SK-N-SH (cell line): ENCODE measurements at places on chromosomes 12 and 14. TPM values are rescaled to one million over a fixed set of nuclear protein-coding genes. Genes with fewer than 3 reads are reported as not detected.

GRCh38 chr12:2904260-2904659 lies 13.6 kb downstream of the TULP3 start:
- DNase-seq, result no peak

DNA sequence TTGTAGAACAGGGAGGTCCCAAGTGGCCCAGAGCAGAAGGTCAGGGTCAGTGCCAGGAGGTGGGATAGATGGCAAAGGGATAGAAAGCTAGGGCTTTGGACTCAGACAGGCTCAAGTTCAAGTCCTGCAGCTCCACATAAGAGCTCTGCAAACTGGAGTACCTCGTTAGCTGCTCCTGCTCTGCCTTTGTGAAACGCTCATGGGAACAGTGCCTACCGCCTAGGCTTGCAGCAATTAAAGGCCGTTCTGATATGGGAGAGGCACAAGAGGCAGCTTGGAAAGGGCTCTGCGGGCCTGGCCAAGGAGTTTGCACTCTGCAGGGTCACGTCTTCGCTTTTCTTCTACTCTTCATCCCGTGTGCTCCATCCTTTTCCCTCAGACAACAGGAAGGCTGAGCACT lies 54.1 kb downstream of the MAP1LC3B2 start:
- no peak for DNase-seq

DNA sequence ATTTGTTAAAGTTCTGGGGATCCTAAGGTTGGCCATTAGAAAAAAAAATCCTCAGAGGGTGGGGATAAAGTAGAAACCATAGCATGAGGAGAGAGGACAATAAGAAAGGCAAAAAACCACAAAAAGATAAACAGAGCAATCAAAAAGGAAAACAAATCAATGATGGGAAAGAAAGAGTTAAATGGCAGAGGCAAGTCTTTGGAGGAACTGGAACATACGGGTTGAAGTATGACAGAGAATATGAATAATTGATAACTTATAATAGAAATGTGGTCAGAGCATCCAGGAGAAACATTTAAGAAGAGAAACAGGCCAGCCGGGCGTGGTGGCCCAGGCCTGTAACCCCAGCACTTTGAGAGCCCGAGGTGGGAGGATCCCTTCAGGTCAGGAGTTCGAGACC lies 17.8 kb upstream of the SALL2 start:
- no peak for DNase-seq

GRCh38 chr14:99415496-99416281 lies 65.0 kb downstream of the SETD3 start:
- peak; percentile 77 for DNase-seq

DNA sequence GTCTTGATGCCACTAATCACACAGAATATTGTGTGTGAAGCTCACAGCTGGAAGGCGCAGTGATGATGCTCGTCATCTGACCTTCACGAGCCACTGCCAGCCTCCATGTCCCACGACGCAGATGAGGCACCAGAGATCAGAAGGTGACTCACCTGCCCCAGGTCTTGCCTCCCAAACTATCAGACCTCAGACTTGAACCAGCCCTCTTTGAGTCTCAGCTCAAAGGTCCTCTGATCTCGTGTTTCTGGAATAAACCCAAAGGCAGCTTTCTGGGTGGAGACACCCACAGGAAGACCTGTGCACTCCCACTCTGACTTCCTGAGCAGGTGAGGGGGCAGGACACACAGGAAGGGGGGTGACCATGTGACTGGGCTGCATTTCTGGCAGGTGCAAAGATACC lies 19.6 kb upstream of the CHGA start:
- no peak for DNase-seq

- no peak for DNase-seq
Observed at GRCh38 chr12:56990648-56991318, 15.6 kb downstream of the ZBTB39 start.

GRCh38 chr12:77940567-77940966 lies 109.9 kb downstream of the NAV3 start:
- DNase-seq, result no peak

DNA sequence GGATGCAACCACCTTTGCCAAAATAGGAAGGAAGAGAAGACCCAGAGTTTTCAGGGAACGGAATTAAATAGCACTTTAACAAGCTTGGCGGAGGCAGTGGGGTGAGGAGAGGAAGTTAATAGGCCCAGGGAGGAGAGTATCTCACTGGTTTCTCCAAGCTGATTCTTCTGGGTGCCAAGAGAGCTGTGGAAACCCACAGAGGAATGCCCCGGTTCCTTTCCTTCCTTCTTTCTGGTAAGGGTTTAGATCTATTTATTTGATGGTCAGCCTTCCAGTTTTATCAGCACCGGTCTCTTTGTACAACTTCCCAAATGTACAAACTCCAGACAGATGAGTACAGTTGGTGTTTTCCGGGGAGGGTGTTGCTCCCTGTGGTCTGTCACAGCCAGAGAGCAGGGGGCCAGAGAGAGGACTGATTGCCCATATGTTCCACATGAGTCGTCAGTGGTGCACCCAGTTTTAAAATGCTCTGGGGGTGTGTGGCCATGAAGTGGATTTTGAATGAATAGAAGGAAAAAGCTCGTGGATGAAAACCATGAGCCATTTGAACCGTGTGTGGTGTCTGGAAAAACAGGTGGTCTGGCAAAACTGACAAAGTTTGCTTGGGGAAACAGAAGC lies 26.6 kb downstream of the PRKCH start:
- DNase-seq, result no peak

DNA sequence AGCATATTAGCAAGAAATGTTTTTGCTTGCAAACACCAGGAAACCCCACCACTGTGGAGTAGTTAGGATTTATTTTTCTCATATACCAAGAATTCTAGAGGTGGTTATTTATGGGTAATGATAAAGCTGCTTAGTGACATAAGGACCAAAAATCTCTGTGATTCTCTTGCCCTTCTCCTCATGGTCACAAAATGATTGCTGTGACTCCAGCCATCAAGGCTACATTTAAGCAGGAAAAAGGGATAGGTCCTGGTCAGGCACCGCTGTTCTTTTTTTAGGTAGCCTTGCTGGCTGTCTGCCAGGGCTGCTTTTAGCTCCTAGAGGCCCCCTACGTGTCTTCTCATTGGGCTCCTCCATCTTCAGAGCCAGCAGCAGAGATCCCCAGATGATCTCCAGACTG lies 104.2 kb downstream of the AACS start:
- no peak for DNase-seq

GRCh38 chr12:2023365-2023764 lies 19.1 kb upstream of the DCP1B start:
- DNase-seq, result no peak

DNA sequence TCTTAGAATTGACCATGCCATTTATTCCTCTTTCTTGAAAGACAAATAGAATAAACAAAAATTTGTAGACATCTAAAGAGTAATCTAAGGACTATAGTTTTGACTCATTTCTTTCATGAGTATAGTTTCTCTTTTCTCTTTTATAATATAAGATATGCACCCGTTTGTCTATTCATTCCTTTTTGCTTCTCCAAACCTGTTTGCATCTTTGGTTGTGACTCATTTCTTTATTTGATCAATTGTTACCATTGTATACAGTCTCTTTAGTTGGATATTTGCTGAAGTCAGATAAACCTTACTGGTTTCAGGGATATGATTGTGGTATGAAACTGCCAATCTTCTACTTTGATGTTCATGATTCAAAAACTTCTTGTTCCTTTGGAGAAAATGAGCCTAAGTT lies 268.7 kb downstream of the FBXL14 start:
- no peak for DNase-seq

DNA sequence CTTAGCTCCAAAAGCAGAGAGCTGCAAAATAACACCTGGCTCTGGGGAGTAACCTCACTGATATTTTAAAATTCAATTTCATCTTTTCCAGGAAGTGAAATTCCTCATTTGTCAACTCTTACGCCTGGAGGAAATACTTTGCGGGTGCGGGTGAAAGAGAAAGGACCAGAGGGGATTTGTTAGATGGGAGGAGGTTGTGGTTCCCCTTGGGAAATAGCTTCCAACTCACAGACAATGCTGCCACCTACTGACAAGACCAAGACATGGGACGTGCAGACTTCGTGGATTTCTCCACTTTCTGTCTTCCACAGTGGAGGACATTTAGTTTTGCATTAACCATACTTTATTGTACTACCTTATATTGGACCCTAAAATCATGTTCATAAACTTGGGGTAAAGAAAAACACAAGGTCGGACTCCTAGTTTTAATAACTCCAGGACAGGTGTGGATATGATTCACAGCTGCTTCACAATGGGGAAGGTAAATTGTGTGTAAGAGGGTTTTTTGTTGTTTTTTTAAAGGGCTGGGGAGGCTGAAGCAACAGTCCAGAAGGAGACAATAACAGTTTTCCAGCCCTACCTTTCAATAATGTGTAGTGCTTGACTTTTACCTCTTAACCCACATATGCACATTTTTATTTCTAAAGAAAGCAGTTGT lies 10.8 kb downstream of the FBXL14 start:
- peak; percentile 81 for DNase-seq

GRCh38 chr12:11729439-11730150 lies 80.1 kb downstream of the ETV6 start:
- no peak for DNase-seq

DNA sequence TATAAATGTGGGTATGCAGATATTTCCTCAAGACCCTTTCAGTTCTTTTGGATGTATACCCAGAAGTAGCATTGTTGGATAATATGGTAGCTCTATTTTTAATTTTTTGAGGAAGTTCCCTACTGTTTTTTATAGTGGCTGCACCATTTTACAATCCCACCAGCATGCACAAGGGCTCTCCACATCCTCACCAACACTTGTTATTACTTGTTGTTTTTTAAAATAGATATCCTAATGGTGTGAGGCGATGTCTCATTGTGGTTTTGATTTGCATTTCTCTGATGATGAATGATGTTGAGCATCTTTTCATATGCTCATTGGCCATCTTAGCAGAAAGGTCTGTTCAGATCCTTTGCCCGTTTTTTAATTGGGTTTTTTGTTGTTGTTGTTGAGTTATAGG lies 47.1 kb downstream of the DIP2B start:
- no peak for DNase-seq

- DNase-seq, result no peak
Observed at GRCh38 chr14:60573943-60574495, 65.1 kb downstream of the SIX6 start.

DNA sequence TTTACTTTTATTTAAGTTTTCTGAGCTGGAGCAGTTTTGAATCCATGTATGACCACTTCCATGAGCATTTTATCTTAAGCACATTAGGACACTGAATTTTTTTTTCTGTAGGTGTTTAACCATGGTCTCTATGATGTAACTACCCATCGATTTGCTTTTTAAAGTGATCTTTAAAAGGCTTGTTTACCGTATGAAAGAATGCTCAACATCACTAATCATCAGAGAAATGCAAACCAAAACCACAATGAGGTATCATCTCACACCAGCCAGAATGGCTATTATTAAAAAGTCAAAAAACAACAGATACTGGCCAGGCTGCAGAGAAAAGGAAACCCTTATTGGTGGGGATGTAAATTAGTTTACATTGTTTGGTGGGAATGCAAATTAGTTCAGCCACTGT lies 23.0 kb downstream of the GLRX5 start:
- DNase-seq, result no peak

DNA sequence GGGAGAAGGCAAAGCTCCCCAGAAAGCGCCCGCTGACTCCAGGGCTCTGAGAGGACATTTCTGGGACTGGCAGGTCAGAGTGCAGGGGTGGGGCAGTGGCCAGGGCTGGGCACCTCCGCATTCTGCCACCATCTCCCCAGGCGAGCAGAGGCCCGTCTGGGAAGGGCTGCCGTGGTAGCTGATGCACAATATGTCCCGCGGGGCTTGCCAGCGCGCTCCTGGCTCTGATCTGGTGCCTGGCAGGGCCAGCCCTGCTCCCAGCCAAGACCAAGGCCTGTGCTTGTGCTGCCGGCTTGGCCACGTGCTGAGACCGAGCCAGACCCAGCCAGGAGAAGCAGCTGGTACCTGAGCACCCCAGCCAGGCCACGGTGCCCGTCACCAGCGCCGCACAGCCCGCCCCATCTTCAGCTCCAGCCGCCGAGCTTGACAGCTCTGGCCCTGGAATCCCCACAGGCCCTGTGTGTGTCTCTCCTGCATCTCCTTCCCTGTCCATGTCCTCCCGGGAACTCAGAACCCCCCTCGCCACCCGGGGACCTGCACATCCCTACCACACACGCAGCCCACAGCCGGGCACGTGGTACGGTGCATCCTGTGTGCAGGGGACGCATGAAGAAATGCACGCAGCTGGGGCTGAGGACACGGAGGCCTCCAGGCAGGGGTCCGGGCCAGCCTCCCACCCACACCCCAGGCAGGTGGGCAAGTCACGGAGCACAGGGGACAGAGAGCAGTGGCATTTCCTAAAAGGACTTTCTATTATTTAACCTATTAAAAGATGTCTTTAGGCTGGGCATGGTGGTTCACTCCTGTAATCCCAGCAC lies 68.6 kb upstream of the C14orf180 start:
- peak; percentile 71 for DNase-seq

GRCh38 chr14:53306267-53306721 lies 153.2 kb upstream of the DDHD1 start:
- peak; percentile 44 for DNase-seq

GRCh38 chr14:100106250-100107112 lies 41.3 kb downstream of the EVL start:
- no peak for DNase-seq

DNA sequence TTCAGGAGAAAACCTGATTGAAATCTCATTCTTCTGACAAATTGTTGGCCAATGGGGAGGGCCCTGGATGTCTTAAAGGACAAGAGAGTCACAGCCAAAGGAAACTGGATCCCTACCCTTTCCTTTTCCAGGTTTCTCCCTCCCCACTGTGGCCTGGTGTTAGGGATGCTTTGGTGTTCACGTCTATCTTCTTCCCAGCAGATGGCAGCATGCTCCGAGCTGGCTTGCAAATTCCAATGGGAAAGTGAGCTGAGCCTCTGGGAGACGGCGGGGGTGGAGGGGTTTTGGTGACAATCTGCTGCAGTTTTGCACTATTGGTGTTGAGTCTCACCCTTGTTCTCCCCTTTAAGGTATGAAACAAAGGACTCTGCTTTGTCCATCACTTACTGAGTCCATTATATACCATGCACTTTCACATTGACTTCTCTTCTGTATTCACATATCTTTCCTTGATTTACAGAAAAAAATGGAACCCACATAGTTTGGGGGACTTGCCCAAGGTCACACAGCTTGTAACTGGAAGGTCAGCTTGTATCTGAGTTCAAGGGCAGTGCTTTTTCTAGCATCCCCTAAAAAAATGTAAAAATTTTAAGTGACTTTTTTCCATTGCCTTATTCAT lies 39.3 kb downstream of the CCDC177 start:
- peak; percentile 84 for DNase-seq

GRCh38 chr14:65079768-65080167 lies 22.5 kb downstream of the MAX start:
- no peak for DNase-seq

- DNase-seq, result no peak
Observed at GRCh38 chr12:65653946-65654629, 170.2 kb upstream of the HMGA2 start.

The STON2 gene
- polyA plus RNA-seq, result 0.05 TPM in 1 of 2 replicates, not detected in the other

The LACRT gene
- polyA plus RNA-seq, result not detected in 2 replicates

The TSPAN8 gene
- polyA plus RNA-seq, result 0.31 and 1.3 TPM in 2 replicates

The NOVA1 gene
- polyA plus RNA-seq, result 0.32 and 0.44 TPM in 2 replicates

The CLEC1A gene
- polyA plus RNA-seq, result not detected in 2 replicates

The DLGAP5 gene
- 6.2 and 6.4 TPM in 2 replicates for polyA plus RNA-seq

The FMNL3 gene
- 10.2 and 13.1 TPM in 2 replicates for polyA plus RNA-seq

The TRAFD1 gene
- polyA plus RNA-seq, result 12.4 and 18.2 TPM in 2 replicates

The RND1 gene
- polyA plus RNA-seq, result 0.19 and 0.39 TPM in 2 replicates

The SOCS4 gene
- 2.2 and 3.2 TPM in 2 replicates for polyA plus RNA-seq

The PMCH gene
- polyA plus RNA-seq, result not detected in 2 replicates
